ENCODE measurements at places on chromosomes 5 and 9.

DNA sequence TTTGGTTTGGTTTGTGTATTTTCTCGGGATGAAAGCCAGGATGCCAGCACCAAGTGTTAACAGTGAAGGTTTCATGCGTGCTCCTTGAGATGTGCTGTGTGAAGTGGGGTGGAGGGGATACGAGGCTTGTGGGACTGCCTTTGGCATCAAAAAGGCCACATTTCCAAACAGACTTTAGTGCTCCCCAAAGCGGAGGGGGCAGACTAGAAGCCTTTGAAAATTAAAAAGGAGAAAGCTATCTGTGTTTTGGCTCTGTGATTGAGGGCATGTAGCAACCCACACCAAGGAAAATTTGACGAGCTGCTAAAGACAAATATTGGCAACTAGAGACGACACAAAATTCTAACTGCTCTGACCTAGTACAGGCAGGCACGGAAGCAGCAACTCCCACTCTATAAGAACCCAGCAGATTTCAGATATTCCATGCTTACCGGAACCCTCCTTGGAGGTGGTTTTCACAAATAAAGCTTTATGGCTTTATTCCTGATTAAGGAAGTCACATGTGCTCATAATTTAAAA, 154.5 kb downstream of the ARSB start:
- DNase-seq: no peak

DNA sequence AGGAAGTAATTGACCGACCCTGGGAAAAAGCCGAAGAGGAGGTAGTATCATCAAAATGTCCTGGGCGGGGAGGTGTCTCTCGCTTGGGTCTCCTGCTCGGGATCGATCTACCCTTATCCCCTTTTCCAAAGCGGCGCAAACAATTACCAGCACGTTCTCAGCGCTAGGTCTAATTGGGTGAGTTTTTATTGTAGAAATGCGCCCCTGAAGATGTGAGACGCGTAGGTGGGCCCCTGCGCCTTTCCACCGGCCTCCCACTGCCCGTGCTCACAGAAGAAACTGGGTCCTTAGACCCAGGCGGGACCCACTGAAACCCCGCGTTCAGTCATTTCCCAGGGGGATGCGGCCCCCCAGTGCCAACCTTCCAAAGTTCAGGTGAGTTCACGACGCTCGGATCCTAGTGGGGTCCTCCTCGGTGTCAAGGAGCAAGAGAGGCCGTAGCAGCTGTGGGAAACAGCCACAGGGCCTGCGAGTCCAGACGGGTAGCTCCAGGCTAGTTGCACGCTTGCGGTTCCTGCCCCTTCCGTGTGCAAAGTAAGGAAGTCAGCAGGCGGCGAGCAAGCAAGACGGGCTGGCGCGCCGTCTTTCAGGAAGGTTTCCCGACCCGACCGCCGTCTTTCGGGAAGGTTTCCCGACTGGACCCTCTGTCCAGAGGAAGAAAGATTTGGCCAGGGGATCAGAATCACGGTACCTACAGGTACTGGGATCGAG, 1.5 kb downstream of the SMIM32 start:
- no peak for DNase-seq

- DNase-seq: no peak
Observed at GRCh38 chr9:70902692-70903131, 218.7 kb downstream of the TRPM3 start.

DNA sequence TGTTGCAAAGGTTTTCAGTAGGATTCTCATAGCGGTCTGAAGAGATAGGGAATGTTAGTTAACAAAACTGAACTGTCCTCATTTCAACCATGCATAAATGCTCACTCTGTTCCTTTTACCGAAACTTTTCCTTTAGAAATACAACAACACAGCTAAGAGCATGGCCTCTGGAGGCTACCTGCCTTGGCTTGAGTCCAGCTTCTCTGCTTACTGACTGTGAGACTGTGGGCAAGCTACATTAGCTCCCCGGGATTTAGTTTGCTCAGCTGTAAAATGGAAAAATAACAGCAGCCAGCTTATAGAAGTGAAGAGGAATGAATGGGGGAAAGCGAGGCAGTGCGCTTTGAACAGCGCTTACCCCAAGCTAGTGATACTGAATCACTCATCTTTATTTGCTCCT, 507.9 kb upstream of the DAP start:
- no peak for DNase-seq

GRCh38 chr9:77764894-77765780, 117.0 kb upstream of the GNA14 start:
- DNase-seq: no peak

DNA sequence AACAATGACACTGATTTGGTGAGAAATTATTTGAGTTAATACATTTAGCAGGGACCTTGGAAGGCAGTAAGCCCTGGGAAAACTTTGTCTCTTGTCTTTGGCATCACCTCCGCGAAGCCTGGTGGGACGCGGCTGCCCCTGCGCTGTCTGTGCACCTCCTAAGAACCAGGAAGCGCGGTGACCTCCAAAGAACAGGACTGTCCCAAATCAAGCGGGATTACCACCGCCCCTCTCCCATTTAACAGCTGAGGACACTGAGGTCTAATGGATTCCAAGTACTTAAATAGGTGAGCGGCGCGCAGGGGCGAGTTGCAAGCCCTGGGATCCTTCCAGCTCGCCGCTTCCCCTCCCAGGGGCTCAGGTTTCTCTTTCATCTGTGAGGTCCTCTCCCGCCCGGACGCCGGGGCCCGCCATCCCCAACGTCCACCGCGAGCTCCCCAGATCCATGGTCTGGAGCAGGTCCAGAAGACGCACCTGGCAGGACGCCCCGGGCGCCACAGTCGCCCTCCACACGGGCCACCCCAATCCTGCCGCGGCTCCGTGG, 432 bp downstream of the STARD4 start:
- DNase-seq: no peak

DNA sequence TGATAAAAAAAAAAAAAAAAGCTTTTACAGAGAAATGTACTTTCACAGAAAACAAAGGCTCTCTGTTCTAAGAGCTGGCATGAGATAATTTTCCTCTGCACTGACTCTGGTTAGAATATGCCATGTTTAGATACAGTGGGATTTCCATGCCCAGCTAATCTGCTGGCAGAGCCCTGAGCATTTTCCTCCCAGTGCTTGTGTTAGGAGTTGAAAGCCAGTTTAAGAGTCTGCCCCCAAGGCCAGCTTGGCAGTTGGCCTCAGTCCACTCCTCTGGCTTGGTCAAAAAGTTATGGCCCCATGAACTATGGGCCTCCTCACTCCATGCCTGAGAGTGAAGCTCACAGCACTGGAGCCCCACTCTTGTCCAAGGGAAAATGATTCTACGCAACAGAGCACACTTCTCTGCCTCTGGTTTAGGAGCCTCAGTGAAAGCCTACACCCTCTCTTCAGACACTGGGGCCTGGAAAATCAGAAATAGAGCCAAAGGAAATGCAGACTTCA, 21.9 kb downstream of the MOCS2 start:
- no peak for DNase-seq

DNA sequence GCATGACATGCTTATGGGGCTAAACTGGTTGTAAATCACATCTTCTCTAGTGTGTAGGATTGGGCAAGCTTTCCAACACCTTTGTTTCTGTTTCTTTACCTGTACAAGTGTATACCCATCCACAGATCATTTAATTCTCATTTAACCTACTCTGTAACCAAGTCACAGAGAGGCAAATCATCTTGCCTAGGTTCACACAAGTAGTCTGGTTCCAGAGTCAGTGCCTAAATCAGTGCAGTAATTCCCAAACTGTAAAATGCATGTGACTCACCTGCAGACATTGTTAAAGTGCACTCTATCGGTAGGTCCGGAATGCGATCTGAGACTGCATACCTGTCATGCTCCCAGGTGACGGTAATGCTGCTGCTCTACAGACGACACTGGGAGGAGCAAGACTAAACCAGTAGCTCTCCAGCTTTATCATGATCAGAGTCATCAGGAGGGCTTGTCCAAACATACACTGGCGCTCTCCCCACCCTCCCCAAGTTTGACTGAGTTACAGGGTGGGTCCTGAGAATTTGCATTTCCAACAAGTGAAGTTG, 107.9 kb upstream of the FREM1 start:
- no peak for DNase-seq

- DNase-seq: no peak
Observed at GRCh38 chr5:172293054-172293744, 9.6 kb upstream of the UBTD2 start.

- DNase-seq: no peak
Observed at GRCh38 chr5:159511570-159511969, 181.3 kb upstream of the IL12B start.

DNA sequence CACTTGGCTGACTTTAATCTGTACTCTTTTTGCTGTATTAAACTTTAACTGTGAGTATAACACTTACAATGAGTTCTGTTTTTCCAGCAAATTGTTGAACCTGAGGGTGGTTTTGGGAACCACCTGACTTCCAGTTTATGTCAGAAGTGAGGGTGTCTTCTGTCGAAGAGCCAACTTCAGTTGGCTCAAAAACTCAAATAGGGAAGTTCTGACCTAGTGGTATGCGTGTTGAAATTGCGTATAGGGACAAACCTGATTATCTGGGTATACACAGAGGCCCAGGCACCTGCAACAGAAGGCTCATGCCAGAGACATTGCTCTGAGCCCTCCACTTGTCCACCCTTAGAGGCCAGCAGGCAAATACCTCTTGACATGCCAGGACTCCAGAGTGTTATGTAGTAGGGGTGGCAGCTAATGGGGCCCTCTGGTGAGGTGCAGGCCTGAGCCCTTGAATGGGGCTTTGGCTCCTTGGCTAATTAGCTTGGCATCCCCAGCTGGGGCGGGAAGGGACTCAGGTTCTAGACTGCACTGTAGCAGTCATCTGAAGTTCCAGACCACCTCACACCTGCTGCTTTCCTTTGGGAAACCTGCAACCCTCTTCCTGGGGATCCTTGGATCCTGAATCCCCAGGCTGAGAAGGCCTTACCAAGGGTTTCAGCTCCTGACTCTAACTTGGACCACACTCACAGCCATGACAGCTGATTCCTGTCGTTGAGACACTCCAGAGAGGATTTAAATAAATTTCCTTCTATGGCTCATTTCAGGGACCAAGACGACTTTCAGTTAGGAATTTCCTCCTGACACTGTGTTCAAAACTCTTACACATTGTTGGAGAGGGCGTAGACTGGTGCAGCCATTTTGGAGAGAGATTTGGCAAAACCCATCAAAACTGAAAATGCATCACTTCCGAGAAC, 189.6 kb downstream of the HSPA4 start:
- no peak for DNase-seq

DNA sequence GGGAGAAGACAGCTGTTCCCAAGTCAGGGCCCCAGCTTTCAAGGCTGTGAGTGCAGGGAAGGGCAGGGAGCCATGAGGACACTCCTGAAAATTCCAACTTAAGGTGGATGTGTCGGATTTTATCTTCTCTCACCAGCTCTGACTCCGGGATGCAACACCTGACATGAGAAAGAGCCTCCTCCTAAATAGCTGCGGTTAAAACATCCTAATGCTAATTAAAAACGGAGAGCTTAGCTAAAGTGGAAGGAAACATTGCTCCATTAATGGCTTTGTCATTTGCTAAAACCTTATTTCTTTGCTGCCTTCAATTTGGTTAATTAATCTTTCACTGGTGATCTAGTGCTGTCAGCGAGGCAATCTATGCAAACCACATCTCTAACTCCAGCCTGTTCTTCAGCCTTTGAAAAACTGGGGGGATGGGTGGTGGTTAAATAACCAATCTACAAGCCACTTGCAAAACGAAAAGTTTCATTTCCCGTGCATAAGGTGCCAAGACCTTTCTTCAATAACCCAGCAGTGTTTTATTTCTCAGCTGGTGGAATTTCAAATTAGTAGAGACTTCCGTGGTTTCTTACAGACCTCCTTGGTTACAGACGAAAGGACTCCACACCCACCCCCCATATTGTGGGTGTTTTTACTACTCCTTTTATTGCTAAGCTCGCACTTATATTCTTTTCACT, 379.6 kb downstream of the MLLT3 start:
- no peak for DNase-seq

DNA sequence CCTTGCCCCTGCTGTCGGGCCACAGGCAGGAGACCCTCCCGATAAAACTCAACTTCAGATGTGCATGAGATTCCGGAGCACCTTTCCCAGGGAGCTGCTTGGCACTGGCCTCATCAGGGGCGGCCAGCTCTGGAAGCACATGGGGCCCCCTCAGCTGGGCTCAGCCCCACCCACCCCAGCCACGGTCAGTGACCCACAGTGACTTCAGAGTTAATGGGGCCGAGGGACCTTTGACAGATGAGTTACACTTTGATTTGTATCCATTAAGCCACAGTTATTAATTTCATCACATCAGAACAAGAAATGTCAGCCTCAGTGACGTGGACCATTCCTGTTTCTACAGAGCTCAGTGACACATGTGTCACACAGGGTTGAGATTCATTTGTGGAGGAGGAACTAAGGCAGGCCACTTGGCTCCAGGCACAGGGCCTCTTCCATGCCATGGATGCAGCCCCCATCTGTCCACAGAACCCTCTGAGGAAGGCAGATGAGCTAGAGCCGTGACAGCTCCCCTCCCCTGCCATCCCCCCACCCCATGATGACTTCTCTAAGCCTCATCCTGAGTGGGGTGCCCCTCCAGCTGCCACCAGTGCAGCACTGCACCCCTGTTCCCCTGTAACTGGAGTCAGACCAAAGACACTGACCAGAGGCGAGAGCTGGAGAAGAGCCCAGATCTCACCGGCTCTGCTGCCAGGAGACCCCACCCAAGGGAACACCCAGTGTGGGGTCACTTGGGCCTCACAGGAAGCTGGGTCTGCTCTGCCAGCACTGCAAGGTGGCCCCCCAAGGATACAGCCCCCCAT, 69.4 kb upstream of the ADAMTS2 start:
- no peak for DNase-seq

DNA sequence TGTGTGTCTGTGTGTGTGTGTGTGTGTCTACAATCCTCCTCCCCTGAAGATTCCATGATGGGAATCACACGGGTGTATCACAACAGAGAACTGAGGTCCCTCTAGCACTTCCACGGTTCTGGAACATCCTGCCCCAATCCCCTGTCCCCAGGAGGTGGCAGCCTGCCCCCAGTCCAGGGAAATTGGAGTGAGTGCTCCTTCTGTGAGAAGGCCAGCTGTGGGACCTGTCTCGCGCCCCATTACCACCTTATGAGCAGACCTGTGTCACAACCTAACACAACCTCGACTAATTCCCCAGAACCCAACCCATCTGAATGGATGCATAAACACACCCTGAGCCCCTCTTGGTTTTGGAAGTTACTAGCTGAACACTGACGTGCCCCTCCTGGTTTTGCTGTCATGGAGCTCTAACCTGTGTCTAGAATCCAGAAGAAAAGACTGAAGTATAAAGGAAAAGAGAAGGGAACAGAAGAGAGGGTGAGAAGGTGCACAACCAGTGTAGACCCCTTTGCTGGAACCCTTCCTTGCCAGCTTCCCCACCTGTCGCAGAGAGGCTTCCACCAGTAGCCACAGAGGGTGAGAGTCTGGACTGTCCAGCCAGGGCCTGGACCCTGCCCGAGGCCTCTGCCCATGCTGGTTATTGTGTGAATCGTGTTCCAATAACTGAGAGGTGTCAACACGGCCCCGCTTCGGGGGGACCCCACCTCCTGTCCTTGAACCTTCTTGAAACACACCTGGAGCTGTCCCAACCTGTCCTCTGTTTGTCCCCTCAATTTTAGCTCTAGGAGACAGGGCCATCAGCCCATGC, 3.4 kb downstream of the BTNL9 start:
- DNase-seq: no peak

All from cortex of kidney (tissue), 1 donor.